ENCODE measurements at places on chromosomes 1 and 21.

GRCh38 chr1:110433213-110433612, 17.7 kb upstream of the PROK1 start:
- DNase-seq, result no peak

DNA sequence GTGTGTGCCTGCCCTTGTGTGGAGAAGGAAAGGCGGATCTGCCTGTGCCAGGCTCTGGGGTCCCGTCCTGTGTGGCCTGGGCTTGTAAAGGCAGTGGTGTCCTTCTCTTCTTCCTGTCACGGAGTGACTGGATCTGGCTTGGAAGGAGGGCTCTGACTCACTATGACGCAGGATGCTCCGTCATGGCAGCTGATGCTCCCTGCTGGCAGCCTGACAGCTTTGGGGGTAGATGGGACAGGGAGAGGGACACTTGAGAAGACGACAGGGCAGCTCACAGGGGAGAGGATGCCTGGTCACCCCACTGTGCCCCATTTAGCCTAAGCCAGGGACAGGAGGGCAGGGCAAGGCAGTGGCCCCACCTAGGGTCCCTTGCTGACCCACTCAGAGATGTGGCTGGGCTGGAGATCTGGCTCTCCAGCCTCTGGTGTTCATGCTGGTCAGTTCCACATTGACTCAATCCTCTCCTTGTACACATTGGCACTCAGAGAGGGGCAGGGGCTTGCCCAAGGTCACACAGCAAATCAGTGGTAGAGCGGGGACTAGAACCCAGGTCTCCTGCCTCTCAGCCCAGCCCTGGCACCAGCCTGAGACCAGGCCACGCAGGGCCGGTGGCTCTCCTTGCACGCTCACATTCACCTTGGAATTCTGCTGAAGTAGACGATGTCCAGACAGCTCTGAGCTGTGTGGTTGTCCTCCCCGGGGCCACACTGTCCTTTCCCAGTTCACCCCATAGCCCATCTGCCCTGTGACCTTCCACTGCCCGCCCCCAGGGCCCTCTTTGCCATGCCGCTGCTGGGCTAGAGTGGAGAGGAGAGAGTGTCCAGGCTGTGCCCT, 2.8 kb upstream of the FAM131C start:
- no peak for DNase-seq

- DNase-seq, result no peak
These were observed 5.7 kb upstream of the IFFO2 start for GRCh38 chr1:18962121-18962721.

DNA sequence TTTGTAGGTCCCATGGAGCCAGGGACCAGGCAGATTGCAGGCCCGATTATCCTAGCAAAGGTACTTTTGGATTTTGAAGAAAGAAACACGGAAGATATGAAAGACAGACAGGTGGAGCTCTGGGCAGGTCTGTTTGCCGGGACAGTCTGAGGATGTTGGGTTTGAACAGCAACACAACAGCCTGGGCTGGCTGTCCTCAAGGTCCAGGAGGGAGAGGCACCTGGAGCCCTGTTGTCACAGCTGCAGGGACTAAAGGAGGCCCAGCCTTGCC, 14.6 kb downstream of the H6PD start:
- DNase-seq, result no peak

DNA sequence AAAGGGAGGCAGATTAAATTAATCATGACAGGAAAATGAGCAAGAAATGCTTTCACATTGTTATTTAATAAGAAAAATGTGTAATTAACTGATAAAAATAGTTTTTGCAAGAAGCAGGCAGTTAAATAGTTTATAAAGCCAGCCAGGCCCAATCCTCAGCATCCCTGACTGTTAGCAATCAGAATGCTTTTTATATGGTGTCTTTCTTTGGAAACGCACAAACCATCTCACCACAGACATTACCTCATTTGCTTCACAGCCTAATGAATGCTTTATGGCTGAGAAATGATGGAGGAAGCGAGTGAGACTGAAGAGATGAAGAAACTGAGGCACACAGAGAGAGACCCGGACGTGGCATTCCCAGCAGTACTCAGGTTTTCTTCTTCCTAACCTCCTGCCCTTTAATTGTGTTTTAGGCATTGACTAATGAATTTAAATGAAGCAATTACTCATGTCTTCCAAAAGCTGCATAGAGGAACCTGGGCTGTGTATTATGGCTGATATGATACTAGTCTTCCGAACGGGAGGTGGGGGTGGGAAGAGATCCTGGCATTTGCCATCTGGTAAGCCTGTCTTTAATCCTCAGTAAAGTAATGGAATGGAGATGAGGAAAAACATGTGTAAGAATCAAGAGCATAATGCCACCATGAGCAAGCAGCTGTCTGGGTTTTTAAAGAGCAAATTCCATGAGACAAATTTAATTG, 116.1 kb upstream of the LMO4 start:
- DNase-seq, result no peak

DNA sequence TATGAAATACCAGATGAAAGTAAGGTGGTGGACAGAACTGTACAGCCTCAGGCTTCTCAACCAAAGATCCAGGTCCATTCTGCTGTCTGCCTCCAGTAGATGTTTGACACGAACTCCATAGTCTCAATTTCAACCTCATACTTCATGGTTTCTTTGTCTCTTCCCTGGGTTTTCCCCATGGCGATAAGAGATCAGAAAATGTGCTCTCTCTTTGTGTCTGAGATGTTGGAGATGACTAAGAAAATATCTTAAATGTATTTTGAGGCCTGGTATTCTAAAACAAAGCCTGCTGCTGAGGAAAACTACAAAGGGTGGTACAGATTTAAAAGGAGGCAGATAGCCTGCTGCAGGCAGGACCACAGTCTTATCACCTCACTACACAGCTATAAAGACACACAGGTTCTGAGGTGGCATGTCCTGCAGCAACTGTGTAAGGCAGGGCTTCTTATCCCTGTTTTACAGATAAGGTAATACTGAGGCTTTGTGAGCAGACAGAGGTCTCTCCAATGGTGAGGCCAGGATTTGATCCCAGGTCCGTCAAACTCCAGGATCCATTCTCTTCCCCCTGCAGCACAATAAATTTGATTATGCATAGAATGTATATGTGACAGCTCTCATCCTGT, 40.0 kb upstream of the CACNA1E start:
- no peak for DNase-seq

- DNase-seq, result no peak
These were observed 205.4 kb downstream of the NFIA start for GRCh38 chr1:61287734-61288133.

DNA sequence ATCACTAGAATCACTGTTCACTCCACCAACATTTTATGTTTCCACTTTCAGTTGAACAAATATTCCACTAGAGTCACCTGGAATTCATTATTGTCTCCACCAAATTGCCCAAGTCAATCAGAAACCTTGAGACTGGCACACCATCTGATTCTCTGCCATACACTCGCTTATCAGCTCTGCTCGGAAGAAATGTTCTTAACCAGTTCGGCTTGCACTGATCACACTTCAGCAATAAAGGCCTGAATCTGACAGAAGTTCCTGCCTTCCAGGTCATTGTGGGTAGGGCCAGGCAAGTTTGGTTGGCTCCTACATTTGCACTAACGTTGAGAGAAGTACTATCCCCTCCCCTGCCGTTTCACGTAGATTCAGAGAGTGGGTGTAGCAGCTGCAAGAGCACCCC, 10.0 kb downstream of the TPM3 start:
- no peak for DNase-seq

- no peak for DNase-seq
These were observed 145.4 kb downstream of the GRIK3 start for GRCh38 chr1:36888811-36889477.

DNA sequence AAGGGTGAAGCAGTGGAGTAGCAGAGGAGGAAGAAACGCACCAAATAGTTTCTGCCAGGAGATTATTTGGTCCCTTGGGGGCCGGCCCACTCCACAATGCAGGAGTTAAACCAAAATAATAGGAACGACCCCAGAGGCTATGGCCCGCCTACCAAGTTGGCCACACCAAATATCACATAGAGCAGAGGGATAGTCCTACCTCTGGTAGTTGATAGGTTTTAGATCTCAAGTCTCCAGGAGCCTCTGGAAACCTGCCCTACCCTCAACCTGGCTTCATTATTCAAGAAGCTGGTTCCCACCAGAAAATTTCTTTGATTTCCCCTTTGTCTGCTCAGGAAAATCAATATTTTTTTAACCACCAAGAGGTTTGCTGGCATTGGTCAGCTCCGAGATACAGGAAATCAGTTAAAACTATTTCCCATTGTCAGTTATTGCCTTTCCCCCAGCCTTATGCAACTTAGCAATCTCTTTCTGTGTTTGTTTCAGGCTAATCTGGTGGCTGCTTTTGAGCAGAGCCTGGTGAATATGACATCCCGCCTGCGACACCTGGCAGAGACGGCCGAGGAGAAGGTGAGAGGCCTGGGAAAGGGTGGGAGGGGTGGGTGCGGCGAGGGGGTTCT, 35.5 kb upstream of the IPO9 start:
- no peak for DNase-seq

- no peak for DNase-seq
These were observed 154.3 kb upstream of the RNPC3 start for GRCh38 chr1:103371234-103371633.

DNA sequence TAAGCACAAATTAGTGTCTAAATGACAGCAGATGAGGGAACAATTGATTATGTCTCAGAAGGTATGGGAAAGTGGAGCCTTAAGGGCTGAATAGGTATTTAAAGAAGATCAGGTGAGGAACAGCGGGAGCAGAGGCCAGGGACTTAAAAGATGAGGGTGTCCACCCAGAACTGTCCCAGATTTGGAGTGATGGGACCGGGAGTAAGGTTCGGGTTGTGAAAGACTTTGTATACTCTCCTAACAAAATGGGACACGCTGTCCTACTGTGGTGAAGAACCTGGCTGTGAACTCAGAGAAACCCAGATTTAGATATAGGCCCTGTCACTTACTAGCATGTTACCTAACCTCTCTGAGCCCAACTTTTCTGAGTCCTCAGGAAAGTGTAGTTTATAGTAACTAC, 140.6 kb downstream of the C1orf21 start:
- DNase-seq, result no peak

DNA sequence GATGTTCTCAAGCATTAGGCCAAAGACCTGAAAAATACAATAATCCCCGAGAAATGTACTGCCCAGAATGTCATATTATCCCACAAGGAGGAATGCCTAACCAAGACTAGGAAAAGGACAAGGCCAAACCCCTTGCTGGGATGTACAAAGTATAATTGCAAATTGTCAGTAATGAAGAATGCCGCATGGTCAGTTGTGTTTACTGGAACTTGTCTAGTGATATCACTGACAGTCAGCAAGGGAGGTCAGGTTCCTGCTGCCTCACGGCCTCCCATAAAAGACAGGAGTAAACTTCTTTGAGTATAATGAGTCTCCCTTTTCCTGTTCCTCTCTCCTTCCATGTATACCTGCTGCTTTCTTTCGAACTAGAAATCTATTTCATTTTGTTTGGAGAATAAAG, 222.8 kb downstream of the RHOU start:
- no peak for DNase-seq

DNA sequence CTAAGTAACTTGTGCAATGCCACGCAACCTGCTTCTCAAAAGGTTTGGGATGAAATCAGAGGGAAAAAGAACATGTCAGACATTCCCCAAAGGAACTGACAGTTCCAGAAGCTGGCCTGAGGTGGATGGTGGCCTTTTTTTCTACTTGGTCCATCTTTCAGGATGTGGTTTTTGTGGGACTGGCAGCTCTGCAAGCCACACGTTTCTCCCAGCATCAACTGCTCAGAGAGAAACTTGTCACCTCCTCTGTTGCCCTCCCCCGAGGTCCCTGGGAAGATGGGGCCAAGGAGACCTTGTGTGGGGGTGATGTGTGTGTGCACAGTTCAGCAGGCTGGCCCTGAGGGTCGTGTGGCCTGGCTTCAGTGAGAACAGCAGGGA, 2.5 kb upstream of the DHRS3 start:
- no peak for DNase-seq

- peak; percentile 22 for DNase-seq
These were observed 626 bp upstream of the HLCS start for GRCh38 chr21:36966821-36967768.

GRCh38 chr1:78223417-78224215, 177.8 kb downstream of the GIPC2 start:
- DNase-seq, result no peak

- no peak for DNase-seq
These were observed 37.9 kb downstream of the WDR3 start for GRCh38 chr1:117967477-117967876.

GRCh38 chr1:13775916-13776315, 75.9 kb downstream of the PRDM2 start:
- DNase-seq, result no peak

DNA sequence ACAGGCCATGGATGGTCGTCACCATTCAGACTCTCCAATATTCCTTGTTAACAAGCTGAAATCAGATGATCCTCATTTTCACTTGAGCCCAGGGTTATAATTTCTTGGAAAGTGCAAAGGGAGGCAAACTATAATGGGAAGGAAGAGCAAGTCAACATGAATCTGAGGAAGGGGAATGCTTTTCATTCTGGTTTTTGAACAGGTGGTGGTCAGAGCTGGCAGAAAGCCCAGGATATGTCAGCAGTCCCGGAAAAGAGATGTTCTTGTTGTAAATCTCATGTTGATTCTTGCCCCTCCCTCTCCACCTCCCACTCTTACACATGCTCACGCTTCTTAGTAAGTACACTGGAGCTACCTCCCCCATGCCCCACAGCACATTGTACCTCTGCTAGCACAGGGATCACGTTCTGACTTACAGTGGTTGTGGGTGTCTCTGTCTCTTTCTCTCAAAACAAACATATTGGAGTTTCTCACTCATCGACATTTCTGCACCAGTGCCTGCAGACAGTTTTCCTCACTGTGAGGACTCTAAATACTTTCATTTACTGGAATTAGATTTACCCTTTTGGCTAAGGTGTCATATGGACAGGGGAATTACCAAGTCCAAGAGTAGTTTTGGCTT, 77.6 kb downstream of the XCL2 start:
- DNase-seq, result peak; percentile 94

DNA sequence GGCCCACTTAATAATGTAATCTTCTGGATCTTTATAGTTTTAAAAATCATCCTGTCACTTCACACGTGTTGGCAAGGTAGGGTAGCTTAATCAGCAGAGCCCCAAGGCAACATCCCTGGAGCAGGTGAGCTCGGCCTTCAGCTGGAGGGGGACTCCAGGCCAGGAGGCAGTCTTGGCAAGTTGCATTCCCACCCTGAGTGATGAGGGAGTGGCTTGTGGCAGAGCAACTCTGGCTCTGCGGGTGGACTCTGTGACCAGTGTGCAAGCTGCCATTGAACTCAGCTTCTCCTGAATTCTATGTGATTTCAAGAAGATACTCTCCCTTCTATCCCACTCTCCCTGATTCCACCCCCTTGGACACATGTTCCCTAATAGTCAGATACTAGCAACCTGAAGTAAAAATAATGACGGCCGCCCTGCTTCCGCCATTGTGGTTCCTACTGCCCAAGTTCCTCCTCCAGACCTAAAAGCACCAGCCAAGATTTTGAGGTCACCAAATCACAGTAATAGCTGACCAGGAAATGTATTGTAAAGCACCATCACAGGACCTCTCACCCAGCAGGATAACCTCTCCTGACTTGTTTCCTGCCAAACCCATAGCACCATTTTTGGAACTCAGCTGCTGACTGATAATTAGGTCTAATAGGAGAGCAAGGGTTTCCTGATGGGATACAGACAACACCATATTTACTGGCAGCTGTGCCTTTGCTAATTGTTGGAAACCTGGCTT, 11.5 kb upstream of the LYST start:
- DNase-seq, result peak; percentile 55

Measured in NCI-H2081 (cell line).